ENCODE measurements at places on chromosomes 16 and 17.

DNA sequence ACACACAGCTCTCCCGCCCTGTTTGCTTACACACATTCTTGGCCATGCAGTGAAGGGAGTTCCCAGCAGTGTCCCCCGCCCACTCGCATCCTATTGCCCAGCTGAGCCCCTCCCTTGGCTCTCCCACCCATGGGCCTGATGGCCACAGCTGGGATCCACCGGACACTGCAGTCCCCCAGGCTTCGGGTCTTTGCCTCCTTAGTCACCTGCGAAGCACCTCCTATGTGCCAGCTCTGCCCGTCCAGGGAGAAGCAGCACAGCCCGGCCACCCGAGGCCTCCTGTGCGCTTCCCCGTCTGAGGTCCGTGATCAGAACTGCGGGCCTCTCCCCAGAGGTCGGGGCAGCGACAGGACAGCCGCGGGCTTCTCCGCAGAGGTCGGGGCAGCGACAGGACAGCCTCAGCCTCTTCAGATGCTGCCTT, 136.9 kb downstream of the BANP start:
- DNase-seq: no peak

- DNase-seq: no peak
Observed at GRCh38 chr17:14921936-14922335, 343.2 kb downstream of the PMP22 start.

DNA sequence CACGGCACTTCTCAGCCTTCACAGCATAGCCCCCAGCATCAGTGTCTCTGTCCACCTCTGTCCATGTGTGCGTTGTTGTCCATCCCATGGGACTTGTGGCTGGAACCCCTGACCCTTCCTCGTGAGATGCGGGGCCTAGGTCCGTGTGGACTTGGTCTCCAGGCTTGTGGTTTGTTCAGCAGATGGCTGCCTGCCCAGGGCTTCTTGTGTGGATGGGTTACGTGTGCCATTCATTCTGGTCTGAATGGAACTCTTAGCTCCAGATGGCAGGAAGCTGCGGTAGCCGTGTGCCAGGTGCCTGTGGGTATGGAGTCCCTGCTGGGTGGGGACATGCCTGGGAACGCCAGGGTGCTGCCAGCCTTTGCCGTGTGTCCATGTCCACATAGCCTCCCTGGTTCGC, 31.7 kb upstream of the NUDT16L1 start:
- no peak for DNase-seq

DNA sequence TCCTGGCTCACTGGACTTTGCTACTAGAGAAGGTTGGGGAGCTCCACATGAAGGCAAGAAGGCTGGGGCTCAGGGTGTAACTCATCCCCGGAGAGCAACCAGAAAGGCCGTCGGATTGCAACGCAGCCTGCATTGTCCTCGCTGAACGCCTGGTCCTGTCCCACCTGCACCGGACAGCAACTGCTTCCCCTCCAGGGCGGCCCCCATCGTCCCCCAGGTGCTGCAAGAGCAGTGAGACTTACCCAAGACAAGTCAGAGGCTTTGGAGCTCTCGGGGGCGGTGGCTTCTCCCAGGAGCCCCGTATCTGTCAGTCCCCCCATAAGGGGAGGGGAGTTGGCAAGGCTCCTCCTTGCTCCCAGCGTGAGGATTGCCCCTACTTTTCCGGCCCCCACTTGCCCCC, 18.4 kb downstream of the METRNL start:
- no peak for DNase-seq

DNA sequence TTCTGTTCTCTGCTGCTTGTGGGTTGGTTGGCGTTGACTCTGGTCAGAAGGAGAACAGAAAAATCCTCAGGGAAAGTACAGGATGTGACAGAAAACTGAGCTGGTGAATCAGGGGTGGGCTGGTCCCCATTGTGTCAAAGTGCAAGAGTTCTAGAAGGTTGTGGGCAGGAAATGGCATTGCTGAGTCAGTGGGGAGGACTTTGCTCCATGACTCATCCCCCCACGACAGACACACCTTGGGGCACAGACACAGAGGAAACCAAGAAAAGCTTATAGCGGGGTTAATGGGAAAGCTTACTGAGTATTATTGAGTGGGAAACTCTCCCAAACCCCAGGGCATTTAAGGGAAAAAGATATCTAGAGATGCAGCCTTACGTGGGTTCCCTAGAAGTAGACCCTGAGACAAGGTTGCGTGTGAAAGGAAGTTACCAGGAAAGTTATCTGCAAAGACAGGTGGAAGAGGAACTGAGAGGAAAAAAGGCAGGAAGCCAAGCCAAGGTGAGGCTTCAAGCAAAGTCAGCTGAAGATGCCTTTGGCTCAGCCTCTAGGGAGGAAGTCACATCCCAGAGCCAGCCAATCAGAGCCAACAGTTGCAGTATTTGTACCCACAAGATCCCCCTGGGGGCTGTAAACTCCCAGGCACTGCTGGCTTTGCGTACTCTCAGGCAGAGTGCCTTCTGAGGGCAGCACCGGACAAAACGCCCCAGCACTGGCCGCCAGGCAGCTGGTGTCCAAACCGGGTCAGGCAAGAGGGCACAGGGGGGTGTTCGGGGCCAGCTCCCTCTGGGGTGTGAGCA, 86.4 kb downstream of the FOXL1 start:
- no peak for DNase-seq

DNA sequence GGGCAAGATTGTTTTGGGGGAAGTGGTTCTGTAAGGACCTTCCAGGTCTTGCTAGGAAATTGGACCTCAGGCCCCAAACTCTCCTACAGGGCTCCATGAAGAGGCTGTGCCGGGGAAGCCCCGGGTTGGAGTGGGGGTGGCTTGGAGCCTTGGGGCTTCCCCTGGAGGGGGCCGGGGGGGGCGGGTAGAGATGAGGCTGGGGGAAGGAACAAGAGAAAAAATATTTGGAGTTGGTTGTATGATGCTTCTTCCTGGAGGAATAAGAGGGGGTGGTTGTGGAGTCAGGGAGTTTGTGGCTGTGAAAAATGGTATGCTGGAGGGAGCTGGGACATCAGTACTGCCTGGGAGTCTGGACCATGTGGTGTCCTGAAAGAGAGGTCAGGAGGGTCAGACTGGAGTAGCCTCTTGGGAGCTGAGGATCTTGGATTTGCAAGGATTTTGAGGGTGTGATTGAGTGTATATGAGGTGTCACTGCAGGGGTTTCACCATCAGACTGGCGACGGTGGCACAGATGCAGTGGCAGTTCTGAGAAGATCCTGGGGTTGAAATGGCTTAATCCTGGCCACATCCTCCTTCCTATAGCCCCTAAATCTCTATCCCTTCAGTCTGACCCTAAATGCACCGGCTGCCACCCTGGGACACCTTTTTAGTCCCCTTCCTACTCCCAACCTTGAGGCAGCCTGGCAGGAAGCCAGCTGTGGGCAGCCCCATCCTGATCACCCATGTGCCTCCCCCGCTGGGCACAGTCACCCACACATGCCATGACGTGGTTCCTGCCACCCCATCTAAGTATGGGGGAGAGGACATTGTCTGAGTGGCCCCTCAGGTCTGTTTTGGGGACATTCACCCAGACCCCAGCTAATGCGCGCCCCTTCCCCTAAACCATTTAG, 10.9 kb downstream of the RARA start:
- no peak for DNase-seq

- DNase-seq: no peak
Observed at GRCh38 chr17:48177816-48178215, 70.2 kb downstream of the SNX11 start.

GRCh38 chr16:65101009-65101408, 20.9 kb downstream of the CDH11 start:
- DNase-seq: no peak

- no peak for DNase-seq
Observed at GRCh38 chr16:72099377-72099818, 5.8 kb downstream of the DHX38 start.

GRCh38 chr17:55962951-55963401, 190.3 kb upstream of the ANKFN1 start:
- DNase-seq: no peak

- peak; percentile 31 for DNase-seq
Observed at GRCh38 chr16:14070877-14071575, at the start of gene MRTFB. TSS of gene MRTFB (plus strand) at chr16:14071319. CDS start at chr16:14140607, 69,288 bp downstream.

DNA sequence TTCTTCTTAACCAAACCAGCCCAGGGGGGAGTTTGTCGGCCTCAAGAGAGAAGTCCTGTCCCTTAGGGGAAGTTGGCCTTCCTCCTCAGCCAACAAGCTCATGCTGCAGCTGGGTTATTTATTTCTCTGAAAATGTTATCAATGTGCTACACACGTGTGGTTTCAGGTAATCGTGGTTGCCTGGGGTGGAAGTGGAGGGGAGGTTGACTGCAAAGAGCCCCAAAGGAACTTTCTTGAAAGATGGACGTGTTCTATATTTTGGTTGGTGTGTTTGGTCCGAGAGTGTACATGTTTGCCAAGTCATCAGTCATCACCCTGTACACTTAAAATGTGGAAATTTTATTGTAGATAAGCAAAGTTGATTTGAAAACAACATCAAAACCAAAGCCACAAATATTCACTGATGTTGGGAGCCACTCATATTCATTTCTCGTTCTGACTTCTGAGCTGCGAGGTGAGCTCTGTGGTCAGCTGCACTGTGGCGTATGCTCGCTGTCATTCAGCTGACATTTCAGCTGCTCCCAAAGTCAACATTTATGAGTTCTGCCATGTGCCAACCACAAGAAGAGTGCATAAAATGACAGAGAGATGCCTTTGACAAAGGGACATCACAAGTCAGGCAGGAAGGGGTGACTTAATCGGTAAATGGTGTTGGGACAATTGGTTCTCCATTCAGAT, 26.5 kb upstream of the ADGRG1 start:
- DNase-seq: no peak

DNA sequence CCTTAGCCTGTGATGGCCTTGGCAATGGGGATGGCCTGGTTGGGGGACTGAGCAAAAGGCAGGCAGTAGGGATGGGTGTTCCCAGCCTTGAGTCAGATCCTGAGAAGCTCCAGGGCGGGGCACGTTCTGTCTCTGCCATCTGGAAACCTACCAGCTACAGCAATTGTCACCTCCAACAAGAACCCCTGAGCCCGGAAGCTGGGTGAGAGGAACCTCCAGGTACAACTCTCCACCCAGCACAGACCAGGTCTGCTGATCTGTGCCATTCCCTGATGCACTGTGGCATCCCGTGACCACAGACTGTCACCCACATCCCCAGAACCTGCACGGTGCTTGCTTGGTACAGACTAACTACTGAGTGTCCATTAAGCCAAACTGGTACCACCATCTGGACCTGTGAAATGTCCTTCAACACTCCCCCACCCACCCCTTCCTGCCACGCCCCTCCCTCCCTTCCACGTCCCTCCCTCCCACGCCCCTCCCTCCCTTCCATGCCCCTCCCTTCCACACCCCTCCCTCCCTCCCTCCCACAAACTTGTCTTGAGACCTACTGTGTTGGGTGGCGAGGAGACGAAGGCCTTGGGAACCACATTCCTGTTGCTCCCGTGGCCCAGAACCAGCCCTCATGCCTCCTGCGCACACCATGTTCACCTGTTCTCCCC, 16.6 kb downstream of the MYO15B start:
- no peak for DNase-seq

GRCh38 chr17:76240461-76241203, at the start of gene RNF157:
TSS of gene RNF157 (minus strand) at chr17:76240493. CDS start at chr17:76240240, 253 bp downstream.
- no peak for DNase-seq

- DNase-seq: no peak
Observed at GRCh38 chr17:53353919-53354351, 468.8 kb upstream of the KIF2B start.

GRCh38 chr16:684071-684794, at the start of gene JMJD8:
TSS of gene JMJD8 (minus strand) at chr16:684334. CDS start at chr16:684319, 15 bp downstream.
- peak; percentile 99 for DNase-seq

- DNase-seq: no peak
Observed at GRCh38 chr16:60295451-60295850, 1561.3 kb upstream of the GOT2 start.

- DNase-seq: no peak
Observed at GRCh38 chr17:81726004-81726403, 13.9 kb downstream of the SLC25A10 start.

- DNase-seq: no peak
Observed at GRCh38 chr16:55542459-55543082, 23.9 kb upstream of the CAPNS2 start.

DNA sequence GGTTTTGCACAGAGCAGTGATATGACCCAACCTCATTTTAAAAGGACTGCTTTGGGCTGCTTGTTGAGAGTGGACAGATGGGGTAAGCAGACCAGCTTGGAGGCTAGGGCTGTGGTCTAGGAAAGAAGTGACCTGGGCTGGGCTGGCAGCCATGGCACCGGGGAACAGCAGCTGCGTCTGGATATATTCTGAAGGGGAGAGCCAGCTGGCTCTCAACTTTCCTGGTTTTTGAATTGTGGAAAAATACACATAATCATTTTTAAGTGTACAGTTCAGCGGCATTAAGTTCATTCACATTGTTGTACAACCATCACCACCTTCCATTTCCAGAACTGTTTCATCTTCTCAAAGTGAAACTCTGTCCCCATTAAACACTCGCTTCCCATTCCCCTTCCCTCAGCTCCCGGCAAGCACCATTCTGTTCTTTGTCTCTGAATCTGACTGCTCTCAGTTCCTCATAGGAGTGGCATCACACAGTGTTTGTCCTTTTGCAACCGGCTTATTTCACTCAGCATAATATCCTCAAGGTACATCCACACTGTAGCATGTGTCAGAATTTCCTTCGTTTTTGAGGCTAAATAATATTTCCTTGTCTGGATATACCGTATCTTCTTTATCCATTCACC, 113.2 kb downstream of the SPECC1 start:
- DNase-seq: no peak

- DNase-seq: no peak
Observed at GRCh38 chr16:88939245-88939971, 37.6 kb downstream of the CBFA2T3 start.

DNA sequence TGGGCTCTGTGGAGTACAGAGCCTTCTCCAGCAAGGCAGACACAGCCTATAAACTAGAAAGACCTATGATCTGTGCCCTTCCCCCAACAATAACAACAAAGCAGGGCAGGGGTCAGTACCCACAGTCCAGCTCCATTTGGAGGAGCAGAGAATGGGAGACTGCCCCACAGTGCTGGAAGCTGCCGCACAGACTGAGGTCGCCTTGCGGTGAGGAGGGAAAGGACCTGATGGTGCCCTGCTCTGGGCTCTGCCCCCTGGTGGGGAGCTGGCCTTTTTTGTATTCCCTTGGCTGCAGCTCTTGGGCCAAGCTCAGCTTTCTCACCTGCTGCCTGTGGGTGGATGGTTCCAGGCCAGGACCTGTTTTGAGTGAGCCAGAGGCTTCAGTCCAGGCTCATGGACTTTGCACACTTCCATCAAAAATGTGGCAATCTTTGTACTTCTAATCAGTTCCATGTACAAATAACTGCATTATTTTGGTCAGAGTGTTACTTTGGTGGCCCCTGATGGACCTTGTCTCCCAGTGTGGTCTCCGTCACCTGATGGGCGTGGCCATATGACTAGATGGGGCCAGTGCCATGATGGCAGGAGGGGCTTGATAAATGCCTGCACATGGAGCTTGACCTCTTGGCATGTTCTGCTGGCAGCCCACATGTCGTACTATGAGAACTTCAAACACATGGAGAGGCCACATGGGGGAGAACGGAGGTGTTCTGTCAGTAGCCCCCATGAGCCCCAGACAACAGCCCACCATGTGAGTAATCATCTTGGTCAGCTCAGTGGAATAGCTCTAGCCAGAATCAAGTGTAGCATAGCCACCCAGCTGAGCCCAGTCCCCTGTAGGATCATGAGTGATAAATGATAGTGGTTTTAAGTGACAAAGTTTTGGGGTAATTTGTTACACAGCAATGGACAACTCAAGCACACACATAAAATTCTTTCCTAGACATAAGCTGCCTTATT, 24.2 kb downstream of the B9D1 start:
- DNase-seq: no peak
